ENCODE measurements at places on chromosomes 12 and 14.

- no peak for DNase-seq
Observed at GRCh38 chr12:16189849-16190248, 87.6 kb downstream of the SLC15A5 start.

- no peak for DNase-seq
Observed at GRCh38 chr14:56338674-56339073, 220.5 kb downstream of the PELI2 start.

DNA sequence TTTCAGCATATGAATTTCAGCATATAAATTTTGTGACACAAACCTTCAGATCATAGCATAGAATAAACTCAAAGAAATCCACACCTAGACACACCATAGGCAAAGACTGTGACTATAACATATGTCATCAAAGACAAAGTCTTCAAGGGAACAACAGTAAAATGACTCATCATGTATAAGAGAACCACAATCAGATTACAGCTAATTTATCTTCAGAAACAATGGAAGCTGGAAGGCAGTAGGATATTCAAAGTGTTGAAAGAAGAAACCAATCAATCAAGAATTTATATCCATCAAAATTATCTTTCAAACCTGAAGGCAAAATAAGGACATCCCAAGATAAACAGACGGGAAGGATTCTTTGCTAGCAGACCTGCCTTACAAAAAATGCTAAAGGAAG lies 29.0 kb downstream of the DLK1 start:
- no peak for DNase-seq

- DNase-seq, result no peak
Observed at GRCh38 chr14:30657606-30658163, 35.6 kb downstream of the SCFD1 start.

- DNase-seq, result no peak
Observed at GRCh38 chr14:62768753-62769152, 276.5 kb downstream of the KCNH5 start.

DNA sequence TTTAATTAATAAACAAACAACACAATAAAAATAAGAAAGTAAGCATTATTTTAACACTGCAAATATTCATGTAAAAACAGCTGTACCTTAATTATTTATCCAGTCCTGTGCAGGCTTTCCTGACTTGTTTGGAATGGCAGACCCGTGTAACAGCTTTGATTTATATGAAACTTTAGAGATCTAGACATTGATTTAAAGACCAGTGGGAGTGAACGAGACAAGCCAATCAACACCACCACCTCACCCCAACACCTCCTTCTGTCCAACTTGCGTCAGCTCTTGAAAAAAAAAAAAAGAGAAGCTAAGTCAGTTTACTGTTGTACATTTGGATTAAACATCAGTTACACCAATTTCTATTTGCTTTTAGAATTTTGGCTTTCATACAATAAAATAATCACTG lies 22.3 kb downstream of the SLC38A4 start:
- DNase-seq, result no peak

DNA sequence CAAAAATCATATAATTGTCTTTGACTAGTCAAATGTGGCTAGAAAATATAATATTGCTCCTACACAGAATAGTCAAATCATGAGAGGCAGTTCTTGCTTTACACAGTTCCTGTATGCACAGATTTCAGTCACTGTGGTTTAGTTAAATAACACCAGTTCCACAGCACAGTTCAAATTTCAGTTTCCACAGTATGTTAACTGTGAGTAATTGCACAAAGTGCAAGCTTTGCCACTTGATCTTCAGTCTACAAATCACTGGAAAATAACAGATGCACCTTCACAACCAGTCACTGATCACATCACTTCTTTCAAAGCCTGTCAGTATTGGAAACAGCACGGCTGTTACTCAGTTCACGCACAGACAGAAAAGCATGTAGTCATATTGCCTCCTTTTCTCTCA lies 38.7 kb downstream of the KCNH5 start:
- DNase-seq, result no peak

GRCh38 chr12:64696080-64696741 lies 63.0 kb downstream of the GNS start:
- DNase-seq, result no peak

GRCh38 chr12:43132291-43132690 lies 419.7 kb downstream of the ADAMTS20 start:
- DNase-seq, result no peak

DNA sequence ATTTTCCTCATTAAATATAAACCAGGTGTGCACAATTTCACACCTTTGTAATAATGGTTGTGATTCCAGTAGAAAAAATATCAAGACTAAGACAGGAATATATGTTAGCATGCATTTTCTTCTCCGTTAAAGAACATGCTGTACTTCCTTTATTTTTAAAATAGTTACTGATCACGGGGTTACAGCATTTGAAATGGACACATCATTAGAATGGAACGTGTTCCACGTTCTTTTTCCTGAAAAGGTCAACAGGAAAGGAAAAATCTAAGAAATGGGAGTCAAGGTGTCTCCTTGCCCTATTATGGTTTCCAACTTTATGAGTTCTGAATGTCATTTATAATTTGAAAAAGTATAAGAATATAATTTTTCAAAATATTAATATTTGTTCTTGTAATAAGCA lies 1325.7 kb downstream of the SLC16A7 start:
- no peak for DNase-seq

- DNase-seq, result no peak
Observed at GRCh38 chr12:129629901-129630300, 273.9 kb downstream of the TMEM132D start.

GRCh38 chr12:104602406-104602805 lies 145.7 kb downstream of the CHST11 start:
- DNase-seq, result no peak

DNA sequence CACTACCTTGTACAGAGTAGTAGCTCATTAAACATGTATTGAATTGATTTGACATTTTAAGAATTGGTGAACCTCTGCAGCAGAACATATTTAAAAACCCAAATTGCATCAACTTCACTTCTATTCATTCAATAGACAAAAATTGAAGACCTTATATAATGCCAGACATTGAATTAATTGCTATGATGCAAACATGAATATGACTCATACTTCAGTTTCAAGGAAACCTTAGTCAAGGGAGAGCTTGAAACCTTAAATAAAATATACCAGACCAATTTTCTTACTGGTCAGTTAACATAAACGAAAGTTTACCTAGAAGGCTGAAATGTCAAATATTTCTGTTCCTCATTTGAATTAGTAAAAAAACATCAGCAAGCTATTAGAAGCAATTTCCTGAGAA lies 5.0 kb upstream of the MGAT4C start:
- DNase-seq, result no peak

DNA sequence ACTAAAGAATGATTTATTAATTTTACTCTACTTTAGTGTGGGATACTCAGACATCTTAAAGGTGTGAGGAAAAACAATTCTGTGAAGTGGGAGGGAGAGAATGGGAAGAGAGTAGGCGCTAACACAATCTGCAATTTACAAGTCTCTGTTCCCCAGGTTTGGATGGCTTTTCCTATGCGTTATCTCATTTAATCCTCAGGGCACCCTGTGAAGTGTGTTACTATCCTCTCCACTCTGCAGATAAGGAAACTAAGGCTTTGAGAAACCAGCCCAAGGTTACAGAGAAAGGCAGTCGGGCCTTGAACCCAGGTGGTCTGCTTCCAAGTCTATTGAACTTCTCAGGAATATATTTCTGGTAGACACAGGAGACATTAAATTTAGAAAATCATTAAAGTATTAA lies 36.2 kb upstream of the TUBA1C start:
- DNase-seq, result no peak

- DNase-seq, result no peak
Observed at GRCh38 chr12:114678718-114679117, 5.3 kb downstream of the TBX3 start.

DNA sequence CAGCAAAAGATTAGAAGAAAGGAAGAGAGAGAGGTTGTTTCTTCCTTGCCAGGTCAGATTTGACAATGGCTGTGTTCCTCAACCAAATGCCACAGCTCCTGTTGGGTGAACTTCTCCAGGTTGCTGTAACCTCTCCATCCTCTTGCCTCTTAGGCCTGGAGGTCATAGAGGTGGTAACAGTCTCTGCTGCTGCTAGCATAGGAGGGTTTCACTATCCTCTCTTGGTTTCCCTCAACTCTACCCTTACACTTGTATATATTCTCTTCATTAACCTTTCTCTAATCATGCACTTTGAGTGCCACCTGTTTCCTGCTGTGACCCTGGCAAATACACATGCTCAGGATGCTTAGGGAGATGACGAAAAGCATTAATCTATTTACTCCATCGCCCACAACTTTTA lies 67.7 kb upstream of the HIF1A start:
- DNase-seq, result no peak

DNA sequence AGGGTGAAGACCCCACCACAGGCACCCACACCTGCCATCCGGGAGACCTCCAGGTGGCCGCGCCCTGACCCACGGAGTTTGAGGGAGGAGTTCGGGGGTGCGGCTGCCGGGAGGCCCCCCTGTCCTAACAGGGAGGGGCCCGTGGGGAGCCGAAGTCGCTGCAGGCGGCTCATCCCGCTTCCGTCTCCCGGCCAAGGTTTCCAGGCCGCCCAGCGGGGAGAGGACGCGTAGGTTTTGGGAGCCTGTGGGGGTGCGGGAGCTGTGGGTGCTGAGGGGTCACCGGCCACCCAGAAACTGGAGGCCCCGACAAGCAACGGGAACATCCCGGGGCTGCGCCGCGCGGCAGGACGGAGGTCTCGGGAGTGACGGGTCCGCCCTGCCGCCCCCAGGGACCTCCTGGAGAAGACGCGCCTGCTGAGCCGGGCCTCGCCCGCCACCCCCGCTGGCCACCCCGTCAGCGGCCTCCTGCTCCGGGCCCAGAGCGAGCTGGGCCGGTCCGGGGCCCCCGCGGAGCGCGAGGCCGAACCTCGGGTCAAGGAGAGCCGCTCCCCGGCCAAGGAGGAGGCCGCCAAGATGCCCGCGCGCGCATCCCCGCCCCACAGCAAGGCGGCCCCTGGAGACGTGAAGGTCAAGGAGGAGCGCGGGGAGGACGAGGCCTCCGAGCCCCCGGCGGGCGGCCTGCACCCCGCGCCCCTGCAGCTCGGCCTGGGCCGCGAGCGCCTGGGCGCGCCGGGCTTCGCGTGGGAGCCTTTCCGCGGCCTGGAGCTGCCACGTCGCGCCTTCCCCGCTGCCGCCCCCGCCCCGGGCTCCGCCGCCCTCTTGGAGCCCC lies 27.6 kb downstream of the LRCOL1 start:
- DNase-seq, result no peak

- no peak for DNase-seq
Observed at GRCh38 chr12:3836641-3837040, 36.6 kb downstream of the PARP11 start.

- DNase-seq, result no peak
Observed at GRCh38 chr12:26744042-26744626, 88.9 kb downstream of the ITPR2 start.

GRCh38 chr12:32080435-32080834 lies 26.2 kb upstream of the BICD1 start:
- no peak for DNase-seq

- DNase-seq, result no peak
Observed at GRCh38 chr12:121916719-121917118, 1.7 kb upstream of the CFAP251 start.

DNA sequence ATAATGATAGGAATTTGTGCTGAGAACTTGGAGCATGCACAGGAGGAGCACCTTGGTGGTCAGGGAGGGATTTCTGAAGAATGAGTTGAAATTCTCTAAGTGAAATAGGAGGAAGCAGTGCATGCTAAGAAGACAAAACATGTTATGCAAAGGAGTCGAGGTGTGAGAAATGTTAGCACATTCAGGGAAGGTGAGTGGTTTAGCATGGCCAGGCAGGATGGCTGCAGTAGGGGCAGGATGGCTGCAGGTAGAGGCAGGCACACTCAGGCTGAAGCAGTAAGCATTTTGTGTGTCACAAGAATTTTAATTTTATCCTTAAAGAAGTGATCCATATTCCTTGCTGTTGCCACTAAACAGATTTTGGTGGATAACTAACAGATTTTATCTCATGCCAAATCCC lies 46.3 kb downstream of the CATSPERB start:
- DNase-seq, result no peak

GRCh38 chr12:116926283-116927243 lies 15.8 kb downstream of the FBXW8 start:
- no peak for DNase-seq

- no peak for DNase-seq
Observed at GRCh38 chr14:23621204-23621931, 14.8 kb upstream of the DHRS2 start.

- DNase-seq, result no peak
Observed at GRCh38 chr12:99911081-99911480, 73.7 kb downstream of the ANKS1B start.

DNA sequence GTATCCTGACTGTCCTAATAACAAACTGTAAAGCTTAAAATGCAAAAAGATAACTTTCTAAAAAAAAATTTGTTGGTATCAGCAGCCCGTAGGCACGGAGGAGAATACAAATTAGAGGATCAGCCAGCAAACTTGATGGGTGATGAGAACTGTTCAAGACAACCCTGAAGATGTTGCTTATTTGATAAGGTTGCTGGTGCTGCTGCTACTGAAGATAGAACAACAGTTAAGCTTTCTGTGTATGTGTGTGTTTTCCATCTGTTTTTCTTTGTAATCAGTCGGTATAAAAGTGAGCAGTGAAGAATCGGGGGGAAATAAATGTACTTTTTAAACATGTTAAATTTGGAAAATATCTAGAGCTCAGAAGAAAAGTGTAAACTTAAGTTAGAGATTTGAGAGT lies 67.4 kb upstream of the POC1B start:
- no peak for DNase-seq

- no peak for DNase-seq
Observed at GRCh38 chr14:45904314-45904713, 651.3 kb upstream of the MIS18BP1 start.

DNA sequence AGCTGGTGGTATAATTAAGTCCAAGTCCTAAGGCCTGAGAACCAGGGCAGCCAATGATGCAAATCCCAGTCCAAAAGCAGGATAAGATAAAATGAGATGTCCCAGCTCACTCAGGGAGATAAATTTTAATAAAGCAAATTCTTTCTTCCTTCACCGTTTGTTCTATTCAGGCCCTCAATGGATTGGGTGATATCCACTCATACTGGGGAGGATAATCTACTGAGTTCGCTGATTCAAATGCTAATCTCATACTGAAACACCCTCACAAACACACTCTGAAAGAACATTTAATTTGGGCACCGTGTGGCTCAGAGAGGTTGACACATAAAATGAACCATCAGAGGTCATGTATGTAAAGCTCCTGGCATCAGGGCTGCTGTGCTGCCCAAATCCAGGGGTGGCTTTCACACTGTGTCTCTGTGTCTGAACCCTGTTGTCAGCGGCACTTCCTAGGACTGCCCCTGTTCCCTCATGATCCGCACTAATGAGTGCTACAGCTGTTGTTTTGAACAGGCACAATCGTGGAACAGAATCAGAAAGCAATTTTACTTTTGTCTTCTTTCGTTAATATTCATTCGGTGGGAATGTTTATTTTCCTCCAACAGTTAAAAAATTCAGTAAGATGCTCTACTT lies 428.5 kb upstream of the FBXO33 start:
- DNase-seq, result no peak

GRCh38 chr14:61752626-61753025 lies 9.6 kb upstream of the SNAPC1 start:
- DNase-seq, result no peak

Measured in stimulated activated naive CD4-positive, alpha-beta T cell treated with Interleukin-2 at 50 U/mL for 16 hours (primary cell).